ENCODE measurements at places on chromosomes 4 and X.
A peak's percentile ranks its signal among the peaks of the same experiment; 100 is the strongest.

DNA sequence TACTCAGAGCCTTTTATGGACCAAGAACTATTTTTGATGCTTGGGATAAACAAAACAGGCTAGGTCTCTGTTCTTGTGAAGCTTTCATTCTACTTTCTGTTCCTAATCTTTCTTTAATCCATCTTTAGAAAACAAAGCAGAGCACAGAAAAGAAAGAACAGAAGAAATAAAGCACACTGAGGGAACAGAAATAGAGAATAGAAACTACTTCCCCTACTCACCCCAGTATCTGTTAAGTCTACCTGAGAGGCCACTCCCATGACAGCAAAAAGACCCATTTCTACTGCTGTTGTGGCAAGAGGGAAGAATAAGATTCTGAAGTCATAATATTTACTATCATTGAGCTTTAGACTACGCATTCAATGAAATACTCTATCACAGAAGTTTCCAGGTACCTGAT, 9.2 kb downstream of the RFC1 start:
- DNase-seq, result no peak

DNA sequence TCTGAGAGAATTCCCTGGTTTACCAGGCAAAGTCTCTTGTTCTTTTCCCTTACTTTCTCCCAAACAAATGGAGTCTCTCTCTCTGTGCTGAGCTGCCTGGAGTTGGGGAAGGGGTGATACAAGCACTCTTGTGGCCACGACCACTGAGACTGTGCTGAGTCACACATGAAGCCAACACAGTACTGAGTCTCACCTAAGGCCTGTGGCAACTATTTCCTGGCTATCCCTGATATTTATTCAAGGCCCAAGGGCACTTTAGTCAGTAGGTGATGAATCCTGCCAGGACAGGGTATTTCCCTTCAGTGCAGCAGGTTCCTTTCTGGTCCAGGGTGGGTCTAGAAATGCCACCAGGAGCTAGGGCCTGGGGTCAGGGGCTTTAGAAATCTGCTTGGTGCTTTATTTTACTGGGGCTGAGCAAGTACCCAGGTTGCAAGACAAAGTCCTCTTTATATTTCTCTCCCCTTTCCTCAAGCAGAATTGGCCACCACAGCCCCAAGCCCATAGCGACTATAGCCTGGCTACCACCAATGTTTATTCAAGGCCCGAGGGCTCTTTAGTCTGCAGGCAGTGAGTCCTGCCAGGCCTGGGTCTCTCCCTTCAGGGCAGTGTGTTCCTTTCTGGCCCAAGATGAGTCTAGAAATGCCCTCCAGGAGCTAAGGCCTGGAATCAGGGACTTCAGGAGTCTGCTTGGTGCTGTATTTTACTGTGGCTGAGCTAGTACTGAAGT, 10.5 kb downstream of the ARL13A start:
- DNase-seq, result no peak

- no peak for DNase-seq
Measured at GRCh38 chrX:106874075-106874474, 29.1 kb downstream of the RIPPLY1 start.

DNA sequence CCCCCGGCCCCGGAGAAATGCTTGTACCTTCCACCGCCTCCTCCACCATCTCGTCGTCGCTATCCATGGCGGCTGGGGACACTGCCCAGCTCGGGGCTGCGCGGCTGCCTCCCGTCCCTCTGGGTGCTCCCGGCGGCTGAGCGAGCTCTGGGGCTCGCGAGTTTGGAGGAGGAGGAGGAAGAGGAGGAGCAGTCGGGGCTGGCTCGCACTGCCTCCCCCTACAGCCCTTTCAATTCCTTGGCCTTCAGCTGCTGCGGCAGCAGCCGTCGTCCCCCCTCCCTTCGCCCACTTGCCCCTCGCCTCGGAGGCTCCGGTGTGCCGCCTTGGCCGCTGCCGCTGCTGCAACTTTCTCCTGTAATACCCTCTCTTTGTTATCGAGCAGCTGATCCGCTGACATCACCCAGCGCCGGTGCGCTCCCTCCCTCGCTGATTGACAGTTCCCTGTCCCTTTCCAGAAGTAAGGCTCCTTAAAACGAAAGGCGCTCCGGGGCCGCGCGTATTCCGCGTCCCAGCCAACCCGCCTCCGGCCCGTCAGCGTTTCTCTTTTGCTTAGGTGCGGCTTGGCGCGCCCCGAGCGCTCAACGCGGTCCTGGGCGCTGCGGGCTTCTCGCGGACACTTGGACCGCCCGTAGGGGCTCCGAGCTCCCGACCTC, at the start of gene SETD7:
Gene SETD7 (minus strand): TSS at position 149 of the 653 bp plus-strand sequence. CDS start 82 bp downstream, at position 67.
- peak; percentile 84 for DNase-seq

DNA sequence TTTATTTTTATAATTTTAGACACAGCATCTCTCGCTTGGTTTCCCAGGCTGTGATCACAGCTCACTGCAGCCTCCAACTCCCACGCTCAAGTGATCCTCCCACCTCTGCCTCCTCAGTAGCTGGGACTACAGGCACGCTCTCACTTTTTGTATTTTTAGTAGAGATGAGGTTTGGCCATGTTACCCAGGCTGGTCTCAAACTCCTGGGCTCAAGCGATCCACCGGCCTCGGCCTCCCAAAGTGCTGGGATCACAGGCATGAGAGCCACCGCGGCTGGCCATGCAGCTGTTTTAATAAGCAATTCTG, 39.1 kb downstream of the DHRSX start:
- DNase-seq, result no peak

DNA sequence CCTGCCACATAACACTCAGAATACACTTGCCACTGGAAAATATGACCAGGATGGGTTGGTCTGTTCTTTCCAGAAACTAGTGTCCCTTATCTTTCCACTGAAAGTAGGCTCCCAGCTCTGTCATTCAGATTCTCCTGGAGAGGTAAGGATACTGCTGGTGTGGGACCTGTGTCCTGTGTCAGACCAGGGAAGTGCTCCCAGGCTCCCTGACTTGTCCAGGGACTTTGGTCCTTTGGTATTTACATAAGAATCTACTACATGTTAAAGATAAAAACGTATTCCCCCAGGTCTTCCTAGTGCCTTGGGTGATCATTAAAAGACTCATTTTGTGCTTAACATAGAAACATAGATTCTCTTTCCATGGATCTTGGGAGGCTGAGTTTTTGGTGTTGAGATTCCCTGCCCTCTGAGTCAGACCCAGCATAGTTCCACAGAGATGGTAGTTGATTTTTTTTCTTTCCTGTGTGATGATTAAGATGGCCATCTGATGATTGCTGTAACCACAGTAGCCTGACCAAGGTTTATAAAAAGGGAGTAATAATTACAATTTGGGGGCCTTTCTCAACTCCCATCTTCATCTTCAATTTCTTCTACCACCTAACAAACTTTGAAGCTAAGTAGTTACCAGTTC, 159.8 kb upstream of the JADE1 start:
- peak; percentile 69 for DNase-seq

- DNase-seq, result peak; percentile 73
Measured at GRCh38 chrX:115393271-115393670, 103.8 kb downstream of the LUZP4 start.

- no peak for DNase-seq
Measured at GRCh38 chr4:17336524-17336961, 175.3 kb downstream of the QDPR start.

GRCh38 chrX:117038918-117039440, 576.2 kb upstream of the CT83 start:
- DNase-seq, result no peak

- peak; percentile 54 for DNase-seq
Measured at GRCh38 chrX:19670321-19670750, 155.0 kb upstream of the MAP3K15 start.

DNA sequence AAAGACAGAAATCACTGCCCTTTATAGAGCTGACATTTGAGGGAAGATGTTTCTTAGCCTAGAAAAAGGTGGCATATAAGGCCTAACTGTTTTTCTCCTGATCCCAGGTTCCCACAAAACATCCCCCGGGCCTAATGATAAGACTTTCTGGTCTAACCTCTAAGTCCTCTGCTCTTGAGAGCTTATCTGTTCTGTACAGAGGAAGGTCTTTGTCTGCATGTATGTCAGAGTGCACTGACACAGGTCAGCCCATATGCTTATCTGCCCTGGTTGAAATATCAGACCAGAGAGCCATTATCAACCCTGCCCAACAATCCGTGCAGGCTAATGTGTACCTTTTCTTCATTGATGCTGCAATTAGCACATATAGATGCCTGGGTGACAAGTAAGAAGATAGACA, 76.2 kb downstream of the ARHGEF9 start:
- DNase-seq, result no peak

DNA sequence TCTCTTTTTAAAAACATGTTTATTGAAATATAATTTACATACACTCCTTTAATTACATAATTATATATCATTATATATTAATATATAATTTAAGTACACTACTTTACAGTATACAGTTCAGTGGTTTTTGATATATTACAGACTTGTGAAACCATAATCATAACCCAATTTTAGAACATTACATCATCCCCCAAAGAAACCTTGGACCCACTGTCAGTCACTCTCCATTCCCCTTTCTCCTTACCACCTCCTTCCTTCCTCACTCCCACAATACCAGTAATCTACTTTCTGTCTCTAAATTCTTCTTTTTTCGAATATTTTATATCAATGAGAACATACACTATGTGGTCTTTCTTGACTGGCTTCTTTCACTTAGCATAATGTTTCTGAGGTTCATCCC, 17.9 kb upstream of the EXOSC9 start:
- DNase-seq, result no peak

- peak; percentile 22 for DNase-seq
Measured at GRCh38 chrX:129957241-129958082, 25.0 kb upstream of the BCORL1 start.

DNA sequence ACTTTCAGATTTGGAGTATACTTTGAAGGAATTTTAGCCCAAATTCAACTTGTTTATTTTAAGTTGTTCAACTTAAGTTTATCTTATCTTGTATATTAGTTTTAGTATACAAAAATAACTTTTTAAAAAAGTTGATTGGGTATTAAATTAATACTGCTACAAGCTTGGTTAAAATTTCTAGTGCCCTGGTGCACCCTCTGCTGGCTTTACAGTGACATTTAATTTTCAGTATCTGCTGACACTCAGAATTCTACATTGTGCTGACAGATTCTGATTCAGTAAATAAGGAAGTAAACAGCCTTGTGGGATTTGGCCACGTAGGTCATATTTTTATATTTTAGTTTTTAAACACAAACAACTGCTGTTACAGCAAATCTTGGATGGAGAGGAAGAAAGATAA, 2.9 kb downstream of the EDA start:
- no peak for DNase-seq

DNA sequence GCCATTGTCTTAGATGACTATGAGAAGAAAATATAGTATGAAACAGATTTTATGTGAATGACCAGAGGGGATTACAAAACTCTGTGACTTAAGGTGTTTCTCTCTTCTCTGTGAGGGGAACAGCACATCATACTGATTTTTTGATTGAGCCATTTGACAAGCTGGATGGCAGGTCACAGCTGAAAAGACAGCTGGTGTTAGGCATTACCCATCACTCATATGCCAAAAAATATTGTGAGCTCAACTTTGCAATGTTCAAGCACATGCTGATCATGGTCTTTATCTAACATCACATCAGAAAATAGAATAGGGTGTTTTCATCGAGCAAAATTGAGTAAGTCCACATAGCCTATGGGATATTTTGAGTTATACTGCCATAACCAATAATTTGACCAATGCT, 86.7 kb upstream of the TECRL start:
- DNase-seq, result no peak

GRCh38 chr4:88166608-88167007, 8.2 kb upstream of the ABCG2 start:
- no peak for DNase-seq

GRCh38 chrX:22095286-22095685, 63.2 kb downstream of the PHEX start:
- DNase-seq, result peak; percentile 51

DNA sequence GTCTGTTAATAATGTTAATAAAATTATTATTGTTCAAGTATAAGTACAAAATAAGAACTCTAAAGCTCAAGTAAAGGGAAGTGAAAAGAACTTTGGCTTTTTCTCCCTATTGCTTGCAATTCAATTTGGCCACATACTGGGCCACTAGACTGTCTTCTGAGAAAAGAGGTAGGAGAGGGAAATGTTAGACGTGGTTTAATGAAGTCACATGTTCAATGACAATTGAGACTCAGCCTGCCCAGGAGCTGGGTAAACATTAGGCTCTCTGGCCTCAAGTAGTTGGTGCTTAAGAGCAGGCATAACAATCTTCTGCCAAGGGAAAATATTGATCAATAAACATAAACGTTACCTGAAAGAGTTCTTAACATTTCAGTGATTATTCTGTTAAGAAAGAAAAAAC, 15.1 kb upstream of the PRSS12 start:
- DNase-seq, result no peak

- no peak for DNase-seq
Measured at GRCh38 chr4:12770351-12770750, 713.8 kb downstream of the RAB28 start.

Measured in fibroblast of skin of right quadriceps (primary cell).